Head of caudate nucleus (tissue), 42 donors: ENCODE measurements at places on chromosomes 6 and 20.

DNA sequence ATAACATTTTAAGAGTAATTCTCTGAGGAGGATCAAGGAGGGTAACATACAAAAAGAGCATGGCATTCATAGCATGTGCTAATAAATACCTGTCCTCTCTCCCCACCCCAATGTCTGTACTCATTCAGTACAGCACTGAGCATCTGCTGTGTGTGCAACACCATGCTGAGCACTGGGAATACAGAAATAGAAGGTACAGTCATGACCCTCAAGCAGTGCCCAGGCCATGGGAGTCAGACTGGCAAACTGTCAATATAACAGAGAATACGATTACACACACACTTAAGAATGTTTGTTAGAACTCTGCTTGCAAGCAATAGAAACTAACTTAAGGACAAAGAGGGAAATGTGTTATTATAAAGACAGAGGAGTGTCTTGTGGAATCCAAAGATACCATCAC is 24.7 kb upstream of the ZFAND3 start:
- no peak for DNase-seq

- DNase-seq = no peak
These were observed 72.6 kb downstream of the C6orf52 start for GRCh38 chr6:10621847-10622246.

DNA sequence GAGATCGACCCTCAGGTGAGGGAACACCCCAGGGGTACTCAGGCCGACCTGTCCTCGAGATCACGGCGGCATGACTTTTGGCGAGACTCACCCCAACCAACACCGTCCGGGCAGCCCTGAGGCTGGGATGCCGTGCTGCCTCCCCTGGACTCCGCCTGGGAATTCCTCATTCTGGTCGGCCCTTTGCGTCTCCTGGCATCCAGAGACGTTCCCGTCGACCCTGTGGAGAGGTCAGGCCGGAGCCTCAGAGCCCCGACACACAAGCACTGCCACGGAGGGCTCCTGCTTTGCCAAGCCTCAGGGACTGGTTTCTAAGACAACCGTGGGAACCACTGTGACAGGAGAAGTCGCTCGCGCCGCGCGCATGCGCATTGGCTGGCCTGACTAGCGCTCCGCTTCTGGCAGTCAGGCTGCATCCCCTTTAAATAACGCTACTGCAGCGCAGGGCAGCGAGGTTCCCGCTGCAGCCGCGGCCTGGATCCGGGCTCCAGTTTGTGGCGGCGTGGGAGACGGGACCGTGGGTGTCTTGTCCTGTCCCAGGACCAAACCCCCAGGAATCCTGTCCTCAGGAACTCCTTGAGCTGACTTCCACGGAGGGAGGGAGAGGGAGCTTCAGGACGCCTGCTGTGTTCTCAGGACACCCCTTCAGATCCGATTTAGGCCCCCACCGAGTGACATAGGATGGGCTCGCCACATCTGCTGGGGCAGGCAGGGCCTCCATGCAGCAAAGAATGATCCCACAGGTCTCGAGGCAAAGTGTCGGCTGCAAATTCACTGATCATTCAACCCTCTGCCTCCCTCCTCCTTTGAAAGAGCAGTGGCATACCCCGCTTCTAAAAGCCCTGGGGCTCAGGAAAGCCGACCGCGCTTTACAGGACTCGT is 163.2 kb upstream of the ZNF337 start:
- DNase-seq = peak; percentile 93

DNA sequence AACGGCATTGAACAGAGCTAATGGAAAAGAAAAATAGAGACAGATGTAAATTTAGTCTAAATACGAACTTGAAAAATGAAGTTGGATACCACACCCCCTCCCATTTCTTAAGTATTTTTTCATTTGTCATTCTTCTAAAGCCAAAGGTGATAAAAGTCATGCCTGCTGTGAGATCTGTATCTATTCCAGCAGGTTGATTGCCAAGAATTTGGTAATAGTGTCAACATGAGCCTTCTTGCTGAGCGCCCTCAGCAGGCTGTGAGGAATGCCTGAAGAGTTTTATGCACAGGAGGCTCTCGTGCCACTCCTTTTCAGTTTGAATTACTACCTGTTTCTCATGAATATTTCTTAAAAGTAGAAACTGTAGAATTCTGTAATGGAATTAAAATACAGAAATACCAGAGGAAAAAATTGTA is 165.4 kb downstream of the QKI start:
- DNase-seq = no peak

- no peak for DNase-seq
These were observed 16.7 kb upstream of the MAK start for GRCh38 chr6:10854922-10855632.

- DNase-seq = no peak
These were observed 34.3 kb downstream of the GPLD1 start for GRCh38 chr6:24455061-24455460.

GRCh38 chr6:146113084-146113623 is 84.3 kb downstream of the GRM1 start:
- no peak for DNase-seq
